ENCODE measurements at places on chromosomes 3 and 15.

DNA sequence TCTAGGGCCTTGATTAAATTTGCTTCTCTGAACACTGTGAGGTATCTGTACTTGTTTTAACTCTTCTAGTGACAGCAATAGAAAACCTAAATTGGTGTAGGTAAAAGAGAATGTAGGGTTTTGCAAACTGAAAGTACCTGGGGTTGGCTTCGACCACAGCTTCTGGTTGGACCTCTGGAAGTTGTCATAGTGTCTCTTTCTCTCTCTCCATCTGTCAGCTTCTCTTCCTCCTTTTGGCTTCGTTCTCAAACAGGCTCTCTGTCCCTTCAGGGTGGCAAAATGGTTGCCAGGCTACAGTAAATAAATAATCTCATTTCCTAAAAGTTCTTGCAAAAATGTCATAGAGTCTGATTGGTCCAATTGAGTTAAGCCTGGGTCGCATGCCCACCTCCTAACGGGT, 149.3 kb upstream of the CTDSPL start:
- DNase-seq = no peak

DNA sequence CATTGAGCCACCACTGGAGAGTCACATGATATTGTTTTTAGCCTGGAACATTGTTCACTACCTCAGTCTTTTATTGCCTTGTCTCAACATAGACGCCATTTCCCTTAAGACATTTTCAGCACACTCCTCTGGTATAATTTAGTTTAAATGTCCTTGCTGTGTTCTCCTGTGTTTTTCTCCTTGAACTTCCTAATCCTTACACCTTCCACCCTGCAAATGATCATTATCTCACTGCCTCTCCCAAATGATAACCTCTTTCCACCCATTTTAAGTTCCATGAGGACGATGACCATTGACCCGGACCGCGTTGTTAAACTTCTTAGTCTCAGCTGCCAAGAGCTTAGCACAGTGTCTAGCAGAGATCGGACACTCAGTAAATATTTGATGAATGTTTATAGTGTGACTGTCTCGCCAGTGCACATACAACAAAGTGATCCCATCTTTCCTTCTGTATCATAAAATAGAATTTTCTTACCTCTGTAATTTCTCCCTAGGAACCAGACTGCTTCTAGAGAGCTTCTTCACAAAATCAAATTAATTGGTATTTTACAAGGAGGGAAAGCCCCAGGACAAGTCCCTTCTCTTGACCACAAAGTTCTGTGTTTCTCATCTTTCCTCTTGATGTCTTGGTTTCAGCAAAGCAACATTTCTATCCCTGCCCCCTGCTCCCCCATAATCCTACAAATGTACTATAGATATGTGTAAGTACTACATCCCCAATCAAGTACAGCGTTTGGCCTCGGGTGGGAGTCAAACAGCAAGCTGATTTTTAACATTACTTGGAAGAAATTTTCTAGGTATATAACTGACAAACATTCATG, 429.6 kb downstream of the LPP start:
- DNase-seq = no peak

- DNase-seq = no peak
Observed at GRCh38 chr3:9403463-9403862, 6.0 kb downstream of the SETD5 start.

- no peak for DNase-seq
Observed at GRCh38 chr3:172771672-172772071, 21.1 kb downstream of the ECT2 start.

- no peak for DNase-seq
Observed at GRCh38 chr3:165641569-165642310, 195.5 kb downstream of the BCHE start.

DNA sequence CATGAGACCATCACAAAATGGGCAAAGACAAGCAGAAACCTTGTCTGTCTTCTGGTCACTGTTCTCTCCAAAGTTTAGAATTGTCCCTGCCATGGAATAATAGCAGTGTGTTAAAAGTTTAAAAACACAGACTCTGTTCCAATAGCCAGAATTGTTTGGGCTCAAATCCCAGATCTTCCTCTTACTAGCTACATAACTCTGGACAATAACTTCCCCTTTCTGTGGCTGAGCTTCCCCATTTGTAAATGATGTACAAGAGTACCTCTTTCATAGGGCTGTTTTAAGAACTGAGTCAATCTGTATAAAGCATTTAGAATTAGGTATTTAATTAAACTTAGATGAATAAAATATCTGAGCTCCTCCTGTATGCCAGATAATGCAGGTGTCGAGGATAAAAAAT, 623.0 kb downstream of the NTRK3 start:
- DNase-seq = no peak

DNA sequence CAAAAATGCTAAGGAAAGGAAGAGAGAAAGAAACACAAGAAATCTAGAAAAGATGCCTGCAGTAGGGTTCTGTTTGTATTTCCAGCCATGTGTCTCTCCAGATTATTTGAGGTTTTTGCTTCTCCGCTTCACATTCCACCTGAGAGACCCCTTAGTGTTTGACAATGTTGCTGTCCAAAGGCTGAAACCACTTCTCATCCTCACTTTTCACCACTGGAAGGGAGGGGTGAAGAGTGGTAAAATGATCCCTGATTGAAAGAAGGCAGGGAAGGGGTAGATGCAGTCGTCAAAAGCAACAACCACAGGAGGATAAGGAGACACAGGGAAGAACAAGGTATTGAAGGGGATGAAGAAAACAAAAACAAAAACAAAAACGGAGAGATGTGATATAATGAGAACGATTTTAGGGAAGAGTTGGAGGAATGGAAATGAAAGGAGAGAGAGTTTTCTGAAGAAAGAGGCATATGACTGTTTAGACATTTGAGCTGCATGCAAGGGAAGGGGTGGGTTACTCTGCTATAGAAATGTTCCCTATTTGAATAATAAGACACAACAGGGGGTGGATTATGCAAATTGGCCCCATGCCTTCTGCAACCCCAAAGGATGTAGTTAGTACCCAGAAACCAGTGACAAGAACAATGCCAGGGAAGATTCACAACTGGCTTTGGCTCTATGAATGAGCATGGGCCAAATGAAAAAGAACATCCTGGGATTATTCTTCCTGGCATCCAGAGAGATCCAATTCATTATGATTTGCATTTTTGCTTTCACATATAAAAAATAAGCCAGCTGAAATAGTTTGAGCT, 235.9 kb downstream of the GAP43 start:
- no peak for DNase-seq

DNA sequence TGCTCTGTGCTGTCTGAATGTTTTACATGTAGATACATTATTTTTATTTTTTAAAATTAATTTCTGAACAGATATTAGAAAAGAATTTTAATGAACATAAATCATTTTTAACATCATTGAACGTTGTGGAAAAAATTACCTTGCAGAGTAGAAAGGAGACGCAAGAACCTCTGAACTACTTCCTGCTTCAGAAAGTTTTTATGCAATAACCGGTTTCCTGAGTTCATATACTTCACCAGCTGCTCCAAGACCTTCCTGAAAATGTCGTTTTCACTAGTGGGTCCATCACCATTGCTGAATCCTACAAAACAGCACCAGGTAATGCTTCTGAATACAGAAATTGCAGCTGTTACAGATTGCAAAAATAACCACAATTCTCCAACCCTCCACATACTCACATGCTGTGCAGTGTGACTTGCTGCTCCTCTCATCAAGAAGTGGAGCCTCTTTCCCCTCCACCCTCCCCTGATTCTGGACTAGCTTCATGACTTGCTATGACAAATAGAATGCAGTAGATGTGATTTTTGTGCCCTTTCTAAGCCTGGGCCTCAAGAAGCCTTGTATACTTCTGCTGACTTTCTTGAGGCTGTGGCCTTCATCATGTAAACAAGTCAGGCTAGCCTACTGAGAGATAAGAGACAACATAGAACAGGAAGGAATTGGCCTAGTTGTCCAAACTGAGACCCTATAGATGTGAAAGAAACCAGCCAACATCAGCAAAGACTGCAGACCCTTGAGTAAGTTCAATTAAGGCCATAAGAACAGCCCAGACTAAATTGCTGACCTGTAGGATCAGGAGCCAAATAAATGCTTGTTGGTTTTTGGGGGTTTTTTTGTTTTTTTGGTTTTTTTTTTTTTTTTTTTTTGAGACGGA, 80.4 kb downstream of the TRANK1 start:
- DNase-seq = no peak

DNA sequence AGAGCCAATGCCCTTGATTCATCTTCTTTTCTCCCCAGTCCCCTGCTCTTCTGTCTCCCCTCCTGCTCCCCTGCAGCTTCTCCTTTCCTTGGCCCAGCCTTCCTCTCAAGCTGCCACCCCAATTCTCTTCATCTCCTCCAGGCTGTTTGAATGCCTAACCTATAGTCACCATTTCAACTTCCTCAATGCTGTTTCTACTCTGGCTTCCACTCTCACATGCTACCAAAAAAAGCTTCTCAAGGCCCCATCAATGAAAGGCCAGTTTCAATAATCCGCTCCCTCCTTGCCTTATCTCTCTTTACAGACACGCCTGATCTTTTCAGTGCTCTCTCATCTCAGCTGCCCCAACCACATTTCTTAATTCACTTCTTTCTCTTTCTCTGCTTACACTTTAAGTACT, 212.2 kb upstream of the GPR149 start:
- DNase-seq = no peak

GRCh38 chr3:56864090-56864489, 62.3 kb upstream of the ARHGEF3 start:
- DNase-seq = no peak

DNA sequence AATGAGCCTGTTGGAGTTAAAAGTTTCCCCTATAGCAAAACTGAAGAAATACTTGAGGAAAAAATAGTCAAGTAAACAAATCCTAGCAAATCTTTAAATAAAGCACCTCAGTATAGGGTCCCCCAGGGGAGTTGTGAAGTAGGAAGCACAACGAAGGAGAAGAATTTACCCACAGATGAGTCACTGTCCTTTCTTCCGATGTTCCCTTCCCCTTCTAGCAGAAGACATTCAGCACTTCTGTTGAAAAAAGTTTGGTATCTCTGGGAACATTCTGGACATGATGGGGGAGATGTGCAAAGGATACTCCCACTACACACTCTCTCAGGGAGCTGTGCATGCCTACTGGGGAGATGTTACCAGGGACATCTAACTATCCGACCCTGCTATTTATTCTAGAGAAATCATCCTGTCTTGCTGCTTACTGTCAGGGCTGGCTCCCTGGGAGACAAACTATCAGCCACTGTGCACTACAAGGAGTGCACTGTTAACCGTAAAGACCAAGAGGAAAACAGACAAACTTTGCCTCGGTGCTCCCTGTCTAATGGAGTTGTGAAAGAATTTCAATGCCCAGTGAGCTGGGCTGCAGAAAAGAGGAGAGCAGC, 93.8 kb downstream of the RFTN1 start:
- no peak for DNase-seq

DNA sequence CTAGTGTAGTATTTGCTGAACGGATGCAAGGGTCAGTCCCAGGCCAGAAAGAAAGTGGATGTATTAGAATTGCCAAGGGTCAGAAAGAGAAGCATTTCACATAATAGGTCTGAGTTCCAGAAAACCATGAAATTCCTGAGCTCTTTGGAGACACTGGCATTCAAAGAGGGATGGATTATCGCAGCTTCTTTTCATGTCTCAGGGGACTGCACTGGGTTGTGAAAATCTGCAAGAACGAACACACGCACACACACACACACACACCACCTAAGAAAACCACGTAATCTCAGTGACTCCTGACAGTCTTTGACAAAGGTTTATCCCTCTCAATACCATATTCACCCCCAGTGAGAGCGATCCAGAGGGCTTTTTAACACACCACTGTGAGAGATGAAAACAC, 57.9 kb downstream of the TIPARP start:
- DNase-seq = no peak

DNA sequence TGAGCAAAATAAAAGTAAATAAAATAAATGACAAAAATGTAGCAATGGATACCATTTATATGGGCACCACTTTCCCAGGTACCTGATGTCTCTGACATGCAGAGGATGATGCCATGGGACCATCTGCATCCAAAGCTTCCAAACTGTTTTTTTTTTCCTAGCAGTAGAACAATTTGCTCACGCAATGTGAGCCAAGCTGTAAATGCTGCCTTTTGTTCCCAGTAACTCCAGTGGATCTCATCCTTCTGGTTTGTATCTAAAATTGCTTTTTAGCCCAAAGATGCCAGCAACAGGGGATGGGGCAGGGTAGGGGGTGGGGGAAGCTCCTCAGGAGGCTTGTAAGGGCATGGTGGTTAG, 32.7 kb downstream of the SLC12A8 start:
- no peak for DNase-seq

DNA sequence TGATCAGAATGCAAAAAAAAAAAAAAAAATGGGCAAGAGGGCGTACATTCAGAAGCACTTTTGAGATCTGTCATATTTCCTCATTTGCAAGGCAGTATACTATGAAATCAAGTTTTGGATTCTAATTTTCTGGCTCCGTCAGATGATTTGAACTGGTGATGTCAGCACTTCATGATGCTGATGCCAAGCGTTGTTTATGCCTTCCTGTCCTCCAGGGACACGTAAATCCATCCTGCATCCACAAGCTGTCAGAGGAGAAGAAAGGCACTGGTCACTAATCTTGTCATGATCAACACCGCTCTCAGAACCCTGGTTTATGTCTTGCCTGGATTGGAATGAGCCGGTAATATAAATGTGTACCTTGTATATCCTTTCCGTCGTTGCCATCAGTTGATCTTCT, 152.1 kb upstream of the EPHA3 start:
- DNase-seq = no peak

- DNase-seq = no peak
Observed at GRCh38 chr3:56815589-56815988, 13.8 kb upstream of the ARHGEF3 start.

DNA sequence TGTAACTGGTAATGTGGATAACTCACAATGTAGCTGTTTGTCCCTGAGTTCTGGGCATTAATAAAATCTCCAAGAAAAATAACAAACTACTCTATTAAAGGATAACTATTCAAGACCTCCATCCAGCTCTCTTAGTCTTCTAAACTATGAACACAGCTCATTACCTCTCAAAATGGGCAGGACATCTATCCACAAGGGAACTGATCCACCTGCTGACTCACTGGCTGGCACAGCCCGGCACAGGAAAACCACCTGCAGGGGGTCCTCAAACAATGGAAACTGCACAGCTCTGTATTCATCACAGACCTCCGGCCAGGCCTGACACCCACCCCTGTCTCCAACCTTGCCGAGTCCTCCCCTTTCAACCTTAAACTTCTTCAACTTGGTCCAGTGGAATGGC, 255.4 kb downstream of the TJP1 start:
- DNase-seq = no peak

GRCh38 chr3:142272200-142272891, 47.0 kb upstream of the GK5 start:
- no peak for DNase-seq

DNA sequence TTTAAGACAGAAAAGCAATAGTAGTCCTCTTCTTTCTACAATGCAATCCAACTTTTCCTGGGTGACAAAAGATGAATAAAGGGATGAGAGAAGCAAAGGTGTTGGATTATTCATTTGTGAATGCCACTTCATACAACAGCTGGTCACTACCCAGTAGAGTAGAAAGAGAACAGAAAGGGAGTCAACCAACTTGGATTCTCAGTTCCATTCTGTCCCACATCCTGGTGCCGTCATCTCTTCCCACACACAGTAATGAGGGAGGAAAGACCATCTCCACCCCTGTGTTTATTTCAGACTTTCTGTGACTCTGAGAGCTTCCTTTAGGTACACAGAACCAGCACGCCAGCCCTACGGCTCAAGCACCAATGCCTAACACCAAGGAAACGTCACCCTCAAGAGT, 71.0 kb downstream of the FOXP1 start:
- DNase-seq = no peak
